ENCODE measurements at places on chromosomes 3 and 15.

DNA sequence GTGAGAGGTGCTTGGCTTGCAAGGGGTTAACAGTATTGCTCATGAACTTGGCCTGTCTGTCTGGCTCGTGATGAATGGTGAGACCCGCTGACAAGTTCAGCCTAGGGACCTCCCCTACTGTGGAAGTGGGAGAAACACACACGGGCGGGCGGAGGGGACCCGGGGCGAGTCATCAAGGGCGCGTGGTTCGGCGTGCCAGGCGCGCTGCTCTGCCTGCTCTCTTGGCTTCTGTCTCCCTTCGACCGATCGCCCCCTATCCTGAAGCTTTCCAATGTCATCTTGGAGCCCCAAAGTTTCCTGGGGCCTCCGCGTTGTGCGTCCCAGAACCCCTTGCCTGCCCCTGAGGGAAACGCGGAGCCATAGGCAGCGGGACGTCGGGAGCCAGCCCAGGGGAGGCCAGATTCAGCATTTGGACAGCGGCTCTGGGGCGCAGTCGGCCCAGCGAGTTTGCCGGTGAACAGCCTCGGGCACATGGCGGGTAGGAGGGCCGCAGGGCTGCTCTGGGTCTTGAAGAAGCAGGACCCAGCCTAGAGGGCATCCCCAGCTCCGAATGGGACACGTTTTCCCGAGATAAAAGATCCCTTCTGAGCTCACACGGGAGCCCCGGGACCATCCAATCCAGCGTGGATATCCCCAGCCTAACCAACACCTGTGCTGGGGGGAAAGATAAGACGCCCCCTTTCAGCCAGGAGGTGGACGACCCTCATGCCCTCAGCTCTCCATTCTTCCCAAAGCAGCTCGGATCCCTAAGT is 27.0 kb upstream of the POLG start:
- DNase-seq = peak; percentile 92

GRCh38 chr3:49912881-49913281 is 9.2 kb upstream of the MST1R start:
- no peak for DNase-seq

GRCh38 chr3:122893282-122893681 is 98.4 kb downstream of the SLC49A4 start:
- DNase-seq = no peak

DNA sequence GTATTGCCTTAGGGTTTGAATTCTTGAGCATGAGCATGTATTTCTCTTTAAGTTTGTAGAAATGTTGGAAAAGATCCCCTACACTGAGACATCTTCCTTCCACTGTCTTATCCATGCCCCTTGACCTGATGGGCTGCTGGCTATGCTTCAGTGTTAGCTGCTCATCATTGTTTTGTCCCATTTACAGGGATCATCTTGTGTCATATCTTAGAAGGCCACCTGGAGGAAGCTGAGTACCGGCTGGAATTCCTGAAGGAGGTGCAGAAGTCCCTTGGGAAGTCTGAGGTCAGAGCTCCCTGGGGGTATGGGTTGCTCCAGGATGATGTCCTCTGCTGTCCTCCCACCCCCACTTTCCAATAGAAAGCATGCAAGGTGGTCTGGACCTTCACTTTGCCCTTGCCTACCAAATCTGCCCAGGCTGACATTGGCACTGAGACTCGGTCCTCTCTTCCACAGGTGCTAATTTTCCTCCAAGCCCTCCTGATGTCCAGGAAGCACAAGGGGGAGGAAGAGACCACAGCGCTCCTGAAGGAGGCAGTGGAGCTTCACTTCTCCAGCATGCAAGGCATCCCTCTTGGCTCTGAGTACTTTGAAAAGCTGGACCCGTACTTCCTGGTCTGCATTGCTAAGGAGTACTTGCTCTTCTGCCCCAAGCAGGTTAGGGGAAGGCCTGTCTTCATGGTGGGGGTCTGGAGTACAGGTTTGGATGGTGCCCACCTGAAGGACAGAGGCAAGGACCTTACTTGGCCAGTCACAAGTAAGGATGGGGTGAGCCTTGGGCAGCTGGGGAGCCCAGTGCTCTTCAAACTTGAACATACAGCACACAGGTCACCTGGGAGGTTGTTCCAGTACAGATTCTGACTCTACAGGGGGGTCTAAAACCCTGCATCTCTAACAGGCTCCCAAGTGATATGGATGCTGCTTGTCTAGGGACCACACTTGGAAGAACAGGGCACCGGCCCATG is 17.7 kb downstream of the TTC21A start:
- peak; percentile 69 for DNase-seq

DNA sequence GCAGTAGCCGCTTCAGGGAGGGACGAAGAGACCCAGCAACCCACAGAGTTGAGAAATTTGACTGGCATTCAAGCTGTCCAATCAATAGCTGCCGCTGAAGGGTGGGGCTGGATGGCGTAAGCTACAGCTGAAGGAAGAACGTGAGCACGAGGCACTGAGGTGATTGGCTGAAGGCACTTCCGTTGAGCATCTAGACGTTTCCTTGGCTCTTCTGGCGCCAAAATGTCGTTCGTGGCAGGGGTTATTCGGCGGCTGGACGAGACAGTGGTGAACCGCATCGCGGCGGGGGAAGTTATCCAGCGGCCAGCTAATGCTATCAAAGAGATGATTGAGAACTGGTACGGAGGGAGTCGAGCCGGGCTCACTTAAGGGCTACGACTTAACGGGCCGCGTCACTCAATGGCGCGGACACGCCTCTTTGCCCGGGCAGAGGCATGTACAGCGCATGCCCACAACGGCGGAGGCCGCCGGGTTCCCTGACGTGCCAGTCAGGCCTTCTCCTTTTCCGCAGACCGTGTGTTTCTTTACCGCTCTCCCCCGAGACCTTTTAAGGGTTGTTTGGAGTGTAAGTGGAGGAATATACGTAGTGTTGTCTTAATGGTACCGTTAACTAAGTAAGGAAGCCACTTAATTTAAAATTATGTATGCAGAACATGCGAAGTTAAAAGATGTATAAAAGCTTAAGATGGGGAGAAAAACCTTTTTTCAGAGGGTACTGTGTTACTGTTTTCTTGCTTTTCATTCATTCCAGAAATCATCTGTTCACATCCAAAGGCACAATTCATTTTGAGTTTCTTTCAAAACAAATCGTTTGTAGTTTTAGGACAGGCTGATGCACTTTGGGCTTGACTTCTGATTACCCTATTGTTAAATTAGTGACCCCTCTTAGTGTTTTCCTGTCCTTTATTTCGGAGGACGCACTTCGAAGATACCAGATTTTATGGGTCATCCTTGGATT is at the start of gene MLH1:
TSS of gene MLH1 (plus strand) at position 193 of the 958 bp plus-strand sequence. CDS start at position 223, 30 bp downstream.
- DNase-seq = peak; percentile 97

GRCh38 chr15:60362321-60363086 is 35.3 kb downstream of the ANXA2 start:
- peak; percentile 67 for DNase-seq

DNA sequence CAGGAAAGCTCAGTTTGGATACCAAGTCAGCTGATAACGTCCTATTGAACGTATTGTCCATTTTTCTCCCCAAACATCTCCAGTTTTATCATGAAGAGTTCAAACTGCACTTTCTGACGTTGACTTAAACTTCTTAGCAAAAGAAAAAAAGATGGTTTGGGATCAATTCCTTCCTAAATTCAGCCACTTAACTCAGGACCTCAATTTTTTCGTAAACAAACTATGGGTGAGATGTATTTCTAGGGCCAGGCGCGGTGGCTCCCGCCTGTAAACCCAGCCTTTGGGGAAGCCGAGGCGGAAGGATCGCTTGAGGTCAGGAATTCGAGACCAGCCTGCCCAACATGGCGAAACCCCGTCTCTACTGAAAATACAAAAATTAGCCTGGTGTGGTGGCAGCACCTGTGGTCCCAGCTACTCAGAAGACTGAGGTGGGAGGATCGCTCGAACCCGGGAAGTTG is 464 bp upstream of the MRPS25 start:
- no peak for DNase-seq

GRCh38 chr3:47573190-47574172 is 5.2 kb downstream of the CSPG5 start:
- no peak for DNase-seq

- no peak for DNase-seq
Observed at GRCh38 chr15:36130641-36131310, 448.6 kb upstream of the CDIN1 start.

All from AG20443 (cell line).